CD4-positive, alpha-beta T cell treated with Interleukin-15 for 1 hour (primary cell): ENCODE measurements at places on chromosomes 13 and 19.

DNA sequence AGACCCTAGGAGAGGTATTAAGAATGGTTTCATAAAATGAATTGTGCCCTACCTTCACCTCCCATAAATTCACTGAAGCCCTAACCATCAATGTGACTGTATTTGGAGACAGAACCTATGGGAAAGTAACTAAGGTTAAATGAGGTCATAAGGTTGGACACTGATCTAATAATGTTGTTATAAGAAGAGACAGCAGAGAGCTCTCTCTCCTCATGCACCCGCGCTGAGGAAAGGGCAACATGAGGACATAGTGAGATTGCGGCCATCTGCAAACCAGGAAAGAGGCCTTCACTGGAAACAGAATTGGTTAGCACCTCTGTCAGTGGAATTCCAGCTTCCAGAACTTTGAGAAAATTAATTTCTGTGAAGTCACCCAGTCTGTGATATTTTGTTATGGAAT lies 1396.1 kb upstream of the MIR17HG start:
- no peak for DNase-seq

DNA sequence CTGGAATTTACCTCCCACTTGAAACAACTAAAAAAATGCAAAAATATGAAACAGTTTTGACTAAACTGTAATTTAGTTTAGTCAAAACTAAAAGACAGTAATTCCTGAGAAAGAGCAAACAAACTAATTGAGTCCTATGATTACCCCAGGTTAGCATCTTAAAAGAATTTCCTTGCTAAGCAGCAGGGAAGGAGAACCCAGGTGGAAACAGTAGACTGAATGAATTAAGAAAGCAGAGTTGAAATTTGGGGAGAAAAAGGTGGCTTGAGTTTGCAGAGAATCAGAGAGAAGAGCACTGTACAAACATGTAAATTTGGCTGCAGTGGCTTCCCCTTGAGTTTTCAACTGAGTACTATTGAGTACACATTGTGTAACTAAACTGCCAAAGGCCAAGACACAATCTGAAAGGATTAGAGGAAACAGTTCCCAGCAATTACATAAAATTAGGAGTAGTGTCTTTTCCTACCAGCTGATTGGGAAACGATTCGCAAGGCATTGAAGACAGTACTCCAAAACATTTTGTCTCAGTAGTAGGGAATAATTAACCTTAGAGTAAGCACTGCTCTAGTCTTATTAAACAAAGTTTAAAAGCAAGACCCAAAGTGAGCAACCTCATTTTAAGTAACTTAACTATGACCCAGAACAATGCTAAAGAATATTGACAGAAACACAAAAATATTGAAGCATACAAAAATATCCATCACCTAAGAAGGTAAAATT lies 820.5 kb downstream of the DACH1 start:
- no peak for DNase-seq

DNA sequence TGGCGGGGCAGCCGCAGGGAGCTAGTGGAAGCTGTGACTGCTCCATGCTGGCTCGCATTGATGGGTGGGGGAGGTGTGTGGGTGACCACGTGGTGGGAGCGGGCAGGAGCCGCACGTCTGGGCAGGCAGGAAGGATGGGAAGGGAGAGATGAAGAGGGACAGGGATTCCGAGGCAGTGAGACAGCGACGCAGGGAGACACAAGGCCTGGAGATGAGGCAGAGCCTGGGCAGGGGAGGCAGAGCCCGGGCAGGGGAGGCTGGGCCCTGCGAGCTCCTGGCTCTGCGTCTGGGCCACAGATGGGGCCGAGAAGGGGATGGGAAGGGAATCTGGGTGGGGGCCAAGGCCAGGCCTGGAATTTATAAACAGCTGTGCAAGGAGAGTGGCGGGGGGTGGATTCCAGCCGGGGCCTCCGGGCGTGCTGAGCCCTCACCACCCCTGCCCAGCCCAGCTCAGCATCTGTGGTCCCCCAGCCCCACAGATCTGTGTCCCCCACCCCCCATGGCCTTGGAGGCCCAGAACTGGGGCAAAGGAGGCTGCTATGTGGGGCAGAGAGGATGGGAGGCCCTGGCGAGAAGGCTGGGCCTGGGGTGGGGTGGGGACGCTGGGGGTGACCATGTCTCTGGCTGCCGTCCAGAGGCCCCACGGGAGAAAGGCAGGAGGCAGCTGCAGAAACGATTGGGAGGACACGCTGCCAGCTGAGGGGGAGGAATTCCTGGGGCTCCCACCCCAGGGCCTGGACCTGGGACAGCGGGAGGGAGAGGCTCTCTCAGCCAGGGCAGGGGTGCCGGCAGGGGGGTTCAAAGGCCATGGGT lies 6.0 kb downstream of the EHD2 start:
- no peak for DNase-seq

DNA sequence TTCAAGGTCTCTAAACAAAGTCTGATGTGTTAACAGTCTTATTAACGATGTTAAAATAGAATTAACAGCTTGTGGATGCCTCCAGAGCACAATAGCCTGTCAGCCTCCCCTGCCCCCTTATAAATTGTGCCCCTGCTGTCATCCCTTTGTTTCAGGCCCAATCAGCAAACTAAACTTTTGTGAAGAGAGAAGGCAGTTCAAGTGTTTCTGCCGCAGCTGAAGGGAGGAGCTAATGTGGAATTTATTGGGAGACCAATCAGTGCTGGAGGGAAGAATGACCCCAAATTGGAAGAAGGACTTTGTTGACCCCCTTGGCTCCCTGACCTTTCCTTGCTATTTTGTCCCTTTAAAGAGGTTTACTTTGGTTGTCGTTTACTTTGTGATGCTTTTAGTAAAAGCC lies 160.5 kb downstream of the TM9SF2 start:
- DNase-seq: no peak

DNA sequence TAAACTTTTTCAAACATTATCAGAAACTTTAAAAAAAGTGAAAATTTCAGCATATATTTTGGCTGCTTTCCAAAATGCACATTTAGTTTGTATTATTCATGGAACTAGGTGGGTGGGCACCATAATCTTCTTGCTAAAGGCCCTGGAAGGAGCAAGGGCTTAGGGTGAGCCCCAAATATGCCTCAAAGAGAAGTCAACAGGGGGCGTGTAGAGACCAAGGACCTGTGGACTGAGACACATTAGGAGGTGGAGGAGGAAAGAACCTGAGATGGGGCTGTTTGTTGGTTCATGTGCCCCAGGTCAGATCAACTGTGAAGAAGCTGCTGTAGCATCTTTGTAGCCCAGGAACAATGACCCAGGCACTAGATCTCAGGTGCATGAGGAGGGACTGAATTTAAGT lies 79.6 kb upstream of the OLFM4 start:
- no peak for DNase-seq

- peak; percentile 58 for DNase-seq
Measured at GRCh38 chr19:47813304-47813994, 8.3 kb upstream of the CRX start.

- DNase-seq: no peak
Measured at GRCh38 chr13:30619731-30620130, 2.0 kb downstream of the USPL1 start.

GRCh38 chr19:56842412-56842811 lies 1.9 kb upstream of the PEG3 start:
- DNase-seq: no peak

DNA sequence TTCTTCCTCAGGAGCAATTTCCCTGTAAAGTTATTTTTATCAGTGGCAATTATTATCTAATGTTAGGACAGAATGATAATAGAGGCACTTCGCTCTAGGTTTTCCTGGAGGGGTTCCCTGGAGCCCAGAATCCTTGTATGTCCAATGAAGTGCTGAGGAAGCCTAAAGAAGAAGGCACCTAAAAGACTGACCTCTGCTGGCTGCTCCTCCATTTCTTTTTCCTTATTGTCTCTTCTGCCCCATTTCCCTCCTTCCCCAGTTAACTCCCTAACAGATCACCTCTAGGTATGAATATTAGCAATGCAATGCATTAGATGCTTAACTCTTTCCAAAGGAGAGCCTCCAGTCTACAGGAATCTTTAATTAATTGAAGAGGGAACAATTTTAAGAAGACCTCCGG lies 985.4 kb downstream of the DIAPH3 start:
- DNase-seq: no peak

DNA sequence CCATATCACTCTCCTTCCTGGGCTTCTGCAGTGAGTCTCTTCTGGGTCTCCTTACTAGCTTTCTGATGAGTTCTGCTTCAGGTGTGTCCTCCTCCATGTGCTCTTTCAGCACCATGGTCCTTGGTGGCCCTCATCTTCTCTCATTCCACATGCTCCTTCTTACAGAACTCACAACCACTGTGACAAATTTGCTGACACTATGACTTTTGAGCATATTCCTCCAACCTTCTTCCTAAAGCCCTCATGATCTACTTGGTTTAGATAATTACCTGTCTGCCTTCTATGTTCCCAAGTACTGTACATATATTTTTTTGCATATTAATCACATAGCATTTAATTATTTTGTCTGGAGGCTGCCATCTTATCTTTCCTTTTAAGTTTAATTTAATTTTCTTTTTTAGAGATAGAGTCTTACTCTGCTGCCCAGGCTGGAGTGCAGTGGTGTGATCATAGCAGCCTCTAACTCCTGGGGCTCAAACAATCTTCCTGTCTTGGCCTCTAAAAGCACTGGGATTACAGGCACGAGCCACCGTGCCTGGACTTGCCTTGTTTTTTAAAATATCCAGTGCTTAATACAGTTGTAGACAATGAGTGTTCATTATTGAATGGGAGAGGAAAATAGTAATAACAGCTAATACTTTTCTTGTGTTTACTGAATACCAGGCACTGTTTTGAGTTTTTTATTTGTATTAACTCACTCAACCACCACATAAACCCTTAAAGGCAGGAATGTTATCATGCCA lies 23.5 kb upstream of the FAM216B start:
- DNase-seq: no peak

DNA sequence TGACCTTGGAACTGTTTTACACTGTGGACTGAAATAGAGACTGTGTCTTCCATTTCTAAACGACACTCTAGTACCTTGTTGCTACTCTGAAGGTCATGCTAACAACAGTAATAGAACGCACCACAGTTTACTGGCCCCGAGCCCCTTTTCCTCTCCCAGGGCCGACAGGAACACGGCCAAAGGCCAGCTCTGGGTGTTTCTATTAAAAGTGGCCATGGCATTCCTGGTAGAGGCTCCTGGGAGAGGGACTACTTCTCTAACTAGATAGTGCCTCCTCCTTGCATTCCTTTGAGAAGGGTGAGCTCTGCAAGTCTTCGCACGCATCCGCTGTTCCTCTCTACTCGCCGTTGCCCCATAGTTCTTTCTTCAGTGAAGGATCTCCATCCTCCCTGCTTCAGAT lies 18.7 kb upstream of the SIAH3 start:
- DNase-seq: no peak

DNA sequence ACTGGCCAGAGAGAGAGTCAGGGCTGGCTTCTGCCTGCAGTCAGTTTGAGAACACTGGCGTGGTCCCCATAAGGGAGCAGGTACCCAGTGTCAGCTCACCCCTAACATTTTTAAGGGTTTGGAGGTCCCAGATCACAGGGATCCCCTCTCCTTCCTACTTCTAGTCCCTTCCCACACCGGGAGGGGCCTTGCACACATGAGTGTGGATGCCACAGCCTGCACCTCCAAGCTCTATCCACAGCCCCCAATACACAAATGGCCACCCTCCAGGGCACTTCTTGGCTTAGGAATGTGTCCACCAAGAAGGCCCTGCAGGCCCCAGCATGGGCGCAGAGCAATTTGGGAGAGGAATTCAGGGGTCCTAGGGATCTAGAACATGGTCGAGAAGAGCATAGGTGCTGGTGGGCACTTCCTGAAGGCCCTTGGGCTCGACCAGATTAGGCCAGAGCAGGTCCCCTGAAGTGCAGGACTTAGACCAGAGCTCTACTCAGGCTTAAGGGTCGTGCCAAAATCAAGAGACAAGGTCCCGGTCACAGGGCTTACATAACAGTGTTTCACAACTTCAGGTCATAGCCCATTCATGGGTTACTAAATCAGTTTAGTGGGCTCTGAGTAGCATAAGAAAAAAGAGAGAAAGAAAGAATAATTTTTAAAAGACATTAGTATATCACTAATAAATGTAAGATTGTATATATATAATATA lies 16.0 kb downstream of the FXYD5 start:
- no peak for DNase-seq

GRCh38 chr13:61253105-61253877 lies 162.4 kb downstream of the PCDH20 start:
- DNase-seq: no peak

GRCh38 chr13:26557393-26558073 lies at the start of gene WASF3:
TSS of gene WASF3 (plus strand) at chr13:26557683. CDS start at chr13:26642271, 84,588 bp downstream.
- DNase-seq: peak; percentile 20

DNA sequence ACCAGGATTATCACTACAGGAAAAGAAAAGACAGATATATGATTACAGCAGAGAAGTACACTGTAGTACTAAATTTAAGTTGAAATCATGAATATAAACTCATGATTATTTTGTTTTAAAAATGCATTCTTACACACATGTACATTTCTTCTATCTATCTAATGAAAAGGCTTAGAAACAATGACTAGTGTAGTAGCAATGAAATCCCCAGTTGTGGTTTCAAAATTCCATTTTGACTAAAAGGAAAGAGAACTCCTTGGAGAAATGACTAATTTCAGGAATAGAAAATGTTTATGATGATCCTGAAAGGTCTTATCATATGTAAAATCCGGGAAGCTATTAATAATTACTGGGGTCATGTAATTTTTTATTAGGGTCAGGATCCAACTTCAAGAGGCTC lies 195.0 kb upstream of the STARD13 start:
- no peak for DNase-seq

GRCh38 chr13:46580362-46580839 lies 27.4 kb downstream of the LRCH1 start:
- DNase-seq: no peak

DNA sequence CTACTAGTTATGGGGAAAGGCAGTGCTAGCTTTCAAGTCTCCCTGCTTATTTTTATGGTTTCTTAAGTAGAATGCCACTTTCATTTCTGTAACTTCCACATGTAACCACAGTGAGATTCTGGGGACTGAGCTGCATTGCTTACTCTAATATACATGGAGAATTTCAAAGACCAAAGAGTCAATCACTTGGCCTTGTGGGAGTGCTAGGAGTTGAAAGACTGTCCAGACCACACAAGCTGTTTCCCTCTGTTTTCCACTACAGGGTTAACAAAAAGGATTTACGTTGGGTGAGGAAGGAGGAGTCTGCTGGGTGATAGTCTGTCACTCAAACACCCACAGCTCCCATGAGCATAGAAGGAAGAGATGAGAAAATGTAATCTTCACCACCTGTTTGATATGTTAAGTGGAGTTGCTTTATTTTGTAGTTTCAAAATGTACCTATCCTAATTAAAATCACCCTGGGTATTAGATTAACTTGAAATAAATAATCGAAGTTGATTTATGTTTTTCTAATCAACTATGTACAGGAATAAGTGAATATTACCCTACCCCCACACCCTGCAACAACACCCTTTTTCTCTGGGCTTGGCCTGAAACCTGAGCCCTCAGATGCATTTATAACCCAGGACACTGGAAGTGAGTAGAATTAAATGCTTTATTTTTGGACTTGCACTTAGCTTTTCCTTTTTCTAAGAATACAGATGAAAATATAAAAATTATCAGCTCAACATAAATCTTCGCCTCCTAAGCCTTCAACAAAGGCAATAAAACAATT lies 225.8 kb upstream of the SLC10A2 start:
- no peak for DNase-seq

GRCh38 chr19:34493038-34493648 lies 11.6 kb downstream of the WTIP start:
- no peak for DNase-seq
